ENCODE measurements at places on chromosomes 3 and 15.

DNA sequence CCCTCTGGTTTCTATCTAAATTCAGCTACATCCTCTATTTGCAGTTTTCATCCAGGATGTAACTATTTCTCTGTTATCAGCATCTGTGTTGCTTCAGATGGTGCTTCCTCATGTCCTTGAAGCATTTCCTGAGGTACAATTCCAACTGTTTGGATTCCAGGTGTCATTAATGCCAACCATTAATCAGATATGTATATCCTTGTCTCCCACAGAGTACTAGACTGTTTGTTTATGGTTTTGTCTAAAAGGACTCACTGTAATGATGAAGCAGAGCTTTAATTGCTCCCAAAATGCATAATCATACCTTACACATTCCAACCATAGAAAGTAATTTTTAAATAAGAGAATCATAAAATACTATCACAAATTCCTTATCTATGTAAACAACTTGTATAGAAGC is 288.5 kb upstream of the MME start:
- DNase-seq = no peak

- no peak for DNase-seq
Measured at GRCh38 chr3:108823227-108823626, 641 bp downstream of the TRAT1 start.

- DNase-seq = no peak
Measured at GRCh38 chr3:180325533-180325932, 276.4 kb upstream of the TTC14 start.

DNA sequence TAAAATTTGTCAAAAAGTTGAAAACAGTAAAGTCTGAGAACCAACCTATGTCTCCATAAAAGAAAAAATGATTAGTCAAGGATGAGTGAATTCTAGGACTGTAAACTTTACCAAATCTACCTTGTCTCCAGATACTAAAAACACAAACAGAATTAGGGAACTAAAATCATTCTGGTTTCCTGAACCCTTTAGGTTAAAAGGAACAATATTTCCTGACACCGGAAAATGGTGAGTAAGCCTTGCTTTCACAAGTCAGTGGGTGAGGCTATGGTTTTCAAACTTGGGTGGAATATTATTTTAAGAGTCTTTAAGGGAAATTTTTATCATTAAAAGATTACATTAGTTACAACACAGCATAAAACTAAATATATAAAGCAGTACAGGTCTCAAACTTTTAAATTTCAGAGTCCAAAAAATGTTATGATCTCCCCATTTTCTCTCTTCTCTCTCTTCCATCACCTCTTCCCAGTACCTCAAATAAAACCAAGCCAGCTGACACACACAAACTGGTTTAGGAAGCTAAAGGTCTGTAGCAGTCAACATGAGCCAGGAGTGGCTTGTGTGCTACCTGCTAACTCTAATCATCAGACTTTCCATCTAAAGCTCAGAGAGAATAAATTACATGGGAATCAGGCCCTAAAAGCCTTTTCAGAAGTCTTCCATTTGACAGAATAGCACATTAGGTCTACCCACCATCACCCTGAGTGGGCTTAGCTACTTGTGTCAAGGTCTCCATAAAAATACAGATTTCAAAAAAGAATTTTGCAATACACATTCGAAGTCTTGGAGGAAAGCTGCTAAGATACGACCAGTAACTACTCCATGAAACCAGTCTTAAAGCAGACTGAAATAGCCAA is 2.2 kb downstream of the SLC12A6 start:
- DNase-seq = peak; percentile 8

DNA sequence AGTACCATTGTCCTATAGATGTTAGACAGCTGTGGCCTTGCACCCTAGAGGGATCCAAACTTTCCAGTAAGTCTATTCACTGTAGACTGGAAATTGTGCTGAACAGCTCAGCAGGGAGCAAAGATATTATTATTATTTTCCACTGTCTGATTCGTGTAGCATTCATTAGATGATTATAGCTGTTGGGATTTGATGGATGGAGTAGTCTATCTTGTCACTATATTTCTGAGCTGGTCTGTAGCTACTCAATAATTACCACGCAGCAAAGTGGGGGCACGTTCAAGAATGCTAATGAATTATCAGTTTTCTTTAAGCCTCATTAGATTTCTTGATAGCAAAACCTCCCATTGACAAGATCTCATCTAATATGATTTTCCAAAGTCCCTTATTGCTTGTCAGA is 113.2 kb downstream of the RTP4 start:
- DNase-seq = no peak

- DNase-seq = no peak
Measured at GRCh38 chr15:74038707-74039655, 43.4 kb downstream of the GOLGA6A start.

DNA sequence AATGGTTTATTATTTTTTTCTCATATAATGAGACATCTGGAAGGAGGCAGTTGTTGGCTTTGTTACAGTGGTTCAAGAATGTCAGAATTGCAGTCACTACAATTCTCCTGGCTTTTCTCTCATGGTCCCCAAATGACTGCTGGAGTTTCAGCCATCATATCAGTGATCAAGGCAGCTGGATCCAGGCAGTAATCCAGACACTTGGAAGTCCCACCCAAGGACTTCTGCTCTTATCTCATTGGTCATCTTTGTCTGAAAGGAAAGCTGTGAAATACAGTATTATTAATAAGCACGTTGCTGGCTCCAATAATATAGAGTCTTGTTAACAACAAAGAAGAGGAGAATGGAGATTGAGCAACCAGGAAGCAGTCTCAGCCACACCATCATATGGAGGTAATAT is 22.9 kb upstream of the MED12L start:
- DNase-seq = no peak

- no peak for DNase-seq
Measured at GRCh38 chr3:30428251-30428650, 178.2 kb upstream of the TGFBR2 start.

GRCh38 chr15:62658498-62658897 is 384.0 kb upstream of the TPM1 start:
- DNase-seq = no peak

DNA sequence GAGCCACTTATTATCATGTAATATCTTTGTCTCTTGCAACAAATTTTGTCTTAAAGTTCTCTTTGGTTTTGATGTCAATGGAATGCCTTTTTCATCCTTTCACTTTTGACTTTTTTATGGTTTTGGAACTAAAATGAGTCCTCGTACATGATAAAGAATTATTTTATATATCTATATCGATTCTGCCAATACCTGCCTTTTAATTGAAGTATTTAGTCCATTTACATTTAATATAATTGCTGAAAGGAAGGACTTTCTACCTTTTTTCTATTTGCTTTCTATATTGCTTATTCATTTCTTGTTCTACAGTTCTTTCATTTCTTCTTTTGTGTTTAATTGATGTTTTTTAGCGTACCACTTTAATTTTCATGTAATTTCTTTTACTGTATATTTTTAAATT is 32.8 kb downstream of the GABRA5 start:
- no peak for DNase-seq

DNA sequence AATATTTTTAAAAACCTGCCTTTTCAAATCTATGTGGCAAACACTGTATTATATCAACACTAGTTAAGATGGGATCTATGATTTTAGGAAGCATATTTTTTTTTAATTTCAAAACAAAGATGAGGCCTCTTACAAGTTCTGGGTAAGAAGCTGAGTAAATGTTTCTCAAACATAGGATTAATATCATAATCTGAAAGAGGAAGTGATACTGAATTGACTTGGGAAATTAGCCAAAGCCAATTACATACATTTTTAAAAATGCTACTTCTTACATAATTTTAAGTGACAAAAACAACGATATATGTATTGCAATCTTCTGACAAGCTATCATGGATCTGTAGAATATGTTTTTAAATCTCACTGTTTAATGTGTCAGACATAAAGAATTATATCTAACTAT is 135.1 kb upstream of the UBP1 start:
- DNase-seq = no peak

DNA sequence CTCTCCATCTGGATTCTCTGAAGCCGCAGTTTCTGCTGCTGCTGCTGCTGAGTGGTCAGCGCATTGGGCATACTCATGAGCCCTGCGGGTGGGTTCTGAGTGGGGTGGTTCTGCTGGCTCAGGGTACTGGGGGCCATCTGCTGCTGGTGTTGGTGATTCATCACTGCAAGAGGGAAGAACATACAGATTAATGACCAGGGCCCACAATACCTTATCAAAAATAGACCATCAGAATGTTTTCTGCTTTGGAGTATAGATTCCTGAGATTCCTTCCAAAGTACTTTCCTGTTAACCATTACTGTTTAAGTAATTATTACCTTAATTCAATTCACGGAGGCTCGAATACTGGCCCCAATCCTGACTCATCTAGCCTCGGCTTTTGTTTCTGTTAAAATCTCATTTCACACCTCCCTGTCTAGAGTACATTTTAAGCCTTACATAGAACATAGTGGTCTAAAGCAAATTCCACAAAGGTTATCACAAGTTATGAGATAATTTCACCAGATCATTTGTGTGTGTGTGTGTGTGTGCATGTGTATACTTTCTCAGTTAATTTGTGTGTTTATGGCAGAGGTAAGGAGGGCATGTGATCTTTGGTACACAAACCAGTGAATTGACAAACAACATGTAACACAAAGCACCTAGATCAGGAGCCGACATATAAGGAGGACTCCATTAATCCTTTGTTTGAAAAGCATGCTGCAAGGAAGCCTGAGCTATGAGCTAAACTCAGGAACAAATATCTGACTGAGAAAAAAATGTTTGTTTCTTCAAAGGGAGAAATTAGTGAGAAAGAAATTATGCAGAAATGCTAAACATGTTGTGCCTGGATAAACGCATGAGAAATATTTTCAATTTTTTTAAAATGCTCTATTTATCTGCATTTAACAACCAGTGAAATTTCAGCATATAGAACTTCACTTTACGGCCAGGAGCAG is 68.1 kb downstream of the TM4SF4 start:
- DNase-seq = no peak

DNA sequence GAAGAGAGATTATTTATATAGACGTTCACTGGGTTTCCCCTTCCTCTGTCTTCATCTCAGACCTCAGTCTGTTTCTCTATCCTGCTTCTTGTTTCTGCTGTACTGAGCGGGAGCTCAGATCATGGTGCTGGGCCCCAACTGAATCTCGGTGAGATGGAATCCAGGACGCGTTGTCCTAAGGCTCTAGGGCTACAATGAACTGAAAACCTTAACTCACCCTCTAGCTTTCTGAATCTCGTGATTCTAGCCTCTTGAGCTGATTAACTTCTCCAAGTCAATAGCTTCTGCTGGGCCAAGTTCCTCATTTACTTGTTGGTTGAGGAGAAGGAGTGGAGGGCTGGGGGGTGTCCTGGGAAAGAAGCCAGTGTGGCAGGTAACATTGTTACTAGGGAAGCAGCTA is 32.7 kb upstream of the MAP3K13 start:
- no peak for DNase-seq

DNA sequence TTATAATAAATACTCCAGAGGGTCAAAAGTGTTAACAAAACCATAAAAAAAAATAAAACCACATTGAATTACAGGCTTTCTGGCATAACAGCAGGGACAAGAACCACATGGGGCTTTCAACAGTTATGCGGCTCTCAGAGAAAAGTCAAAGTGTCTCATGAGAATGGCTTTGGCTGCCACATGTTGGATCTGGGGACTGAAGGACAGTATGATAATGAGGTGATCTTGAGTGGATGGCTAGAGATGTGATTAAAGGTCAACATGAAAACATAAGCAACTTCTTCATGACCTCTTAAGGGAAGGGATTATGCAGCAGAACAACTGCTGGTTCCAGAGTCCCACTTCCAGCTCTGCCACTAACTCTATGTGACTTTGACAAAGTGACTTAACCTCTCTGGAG is 5.2 kb downstream of the RAB27A start:
- no peak for DNase-seq

GRCh38 chr3:120093911-120094775 is at the start of gene GSK3B:
TSS of gene GSK3B (minus strand) at chr3:120094447. CDS start at chr3:120093434, 1,013 bp downstream.
- peak; percentile 93 for DNase-seq

GRCh38 chr15:61017627-61018026 is 211.5 kb downstream of the RORA start:
- no peak for DNase-seq

DNA sequence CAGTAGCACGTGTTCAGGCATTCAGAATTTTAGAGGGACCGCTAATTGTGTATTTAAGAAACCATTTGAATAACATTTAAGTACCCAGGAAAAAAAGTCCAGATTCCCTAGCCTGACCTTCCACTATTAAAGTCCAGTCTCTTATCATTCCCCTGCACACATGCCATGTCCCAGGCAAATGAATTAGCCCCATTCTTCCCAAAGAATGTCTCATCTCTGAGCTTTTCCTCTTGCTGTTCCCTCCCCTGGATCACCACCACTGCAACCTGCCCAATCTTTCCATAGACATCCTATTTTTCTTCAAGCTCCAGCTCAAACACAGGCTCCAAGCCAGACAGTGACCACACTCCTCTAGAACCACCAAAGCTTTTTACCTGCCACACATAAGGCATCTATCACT is 25.9 kb downstream of the PLD1 start:
- no peak for DNase-seq

GRCh38 chr3:158110658-158111018 is 749 bp downstream of the RSRC1 start:
- no peak for DNase-seq

DNA sequence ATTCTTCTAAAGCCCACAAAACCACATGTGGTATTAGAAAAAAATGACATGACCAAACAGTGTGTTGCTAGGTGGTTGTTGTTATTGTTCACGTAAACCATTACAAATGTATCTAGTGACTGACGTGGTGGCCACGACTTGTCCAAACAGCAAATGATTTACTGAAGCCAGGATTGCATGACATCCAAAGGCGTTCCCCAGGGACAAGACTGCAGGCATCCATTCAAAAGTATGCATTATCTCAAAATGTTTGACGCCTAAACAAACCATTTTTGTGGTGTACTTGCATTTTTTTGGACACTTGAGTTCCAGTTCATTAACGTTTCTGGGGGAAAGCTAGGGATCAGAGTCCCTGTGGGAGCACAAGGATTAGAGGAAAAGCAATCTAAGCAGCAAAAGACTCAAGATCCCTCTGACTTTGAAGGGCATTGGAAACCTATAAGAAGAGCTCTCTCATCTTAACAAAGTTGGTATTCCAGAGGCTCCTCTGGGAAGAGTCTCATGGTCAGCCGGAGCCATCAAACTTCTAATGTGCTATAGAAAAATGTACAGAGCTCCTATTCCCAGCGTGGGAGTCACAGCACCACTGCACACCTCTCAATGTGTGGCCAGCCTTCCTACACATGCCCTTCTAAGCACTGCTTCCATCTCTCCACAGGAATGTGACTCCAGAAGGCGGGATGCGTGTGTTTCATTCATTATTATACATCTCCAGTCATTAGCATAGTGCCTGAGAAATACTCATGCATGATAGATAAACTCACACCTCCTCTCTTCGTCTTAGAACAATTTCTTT is 62.9 kb downstream of the FBN1 start:
- DNase-seq = no peak

DNA sequence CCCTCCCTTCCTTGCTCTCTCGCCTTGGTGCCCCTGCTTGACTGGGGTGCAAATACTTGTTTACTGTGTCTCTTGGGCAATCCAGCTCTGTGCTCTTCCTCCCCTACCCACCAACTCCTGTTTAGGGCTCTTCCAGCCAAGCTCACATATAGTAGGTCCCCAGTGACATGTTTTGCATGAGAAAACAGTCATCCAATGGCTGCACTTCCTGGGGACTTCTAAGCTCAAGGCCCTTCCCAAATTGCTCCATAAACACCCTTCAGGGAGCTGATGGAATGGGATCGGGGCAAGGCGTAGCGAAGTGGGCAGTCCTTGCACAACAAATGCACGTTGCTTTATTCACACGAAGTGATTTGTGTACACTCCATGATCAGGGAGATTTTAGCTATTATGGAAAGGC is 9.4 kb upstream of the COPG1 start:
- no peak for DNase-seq
